ENCODE measurements at places on chromosomes 12 and 14. TPM values are rescaled to one million over a fixed set of nuclear protein-coding genes. Genes with fewer than 3 reads are reported as not detected.

CDH24 gene
- total RNA-seq, result 6.7 TPM

SPIC gene
- not detected for total RNA-seq

BICDL1 gene
- total RNA-seq, result not detected

COX6A1 gene
- total RNA-seq, result 475 TPM

NGB gene
- total RNA-seq, result not detected

TAS2R43 gene
- 0.36 TPM for total RNA-seq

SELPLG gene
- 1.7 TPM for total RNA-seq

SCYL2 gene
- total RNA-seq, result 35.1 TPM

LRFN5 gene
- total RNA-seq, result 0.12 TPM

TMEM253 gene
- total RNA-seq, result not detected

COL2A1 gene
- total RNA-seq, result not detected

FGD4 gene
- 2.0 TPM for total RNA-seq

KLRG1 gene
- total RNA-seq, result 1.4 TPM

CYP46A1 gene
- total RNA-seq, result not detected

RASSF9 gene
- total RNA-seq, result under 0.01 TPM

MYO1A gene
- not detected for total RNA-seq

ARF6 gene
- total RNA-seq, result 51.5 TPM

MGP gene
- 7.9 TPM for total RNA-seq

HEBP1 gene
- 4.1 TPM for total RNA-seq

GRIP1 gene
- total RNA-seq, result not detected
